ENCODE measurements at places on chromosomes 6 and 20. TPM values are rescaled to one million over a fixed set of nuclear protein-coding genes. Genes with fewer than 3 reads are reported as not detected.

Gene SIRPB1
- total RNA-seq = not detected

Gene PACSIN1
- total RNA-seq = not detected

Gene ISM1
- 0.06 TPM for total RNA-seq

Gene KIAA1755
- total RNA-seq = 10.0 TPM

Gene DUSP15
- 2.5 TPM for total RNA-seq

Gene ESR1
- 3.9 TPM for total RNA-seq

Gene ELOVL4
- total RNA-seq = 2.8 TPM

Gene CDK19
- 7.5 TPM for total RNA-seq

Gene LRRC73
- 0.79 TPM for total RNA-seq

Gene SLC22A7
- total RNA-seq = not detected

Gene MOG
- total RNA-seq = not detected

Gene MEP1A
- total RNA-seq = not detected

Gene TMEM244
- not detected for total RNA-seq

Gene TNF
- total RNA-seq = not detected

Gene RAD21L1
- total RNA-seq = not detected

Gene LSM2
- 17.9 TPM for total RNA-seq

Gene CLPSL1
- not detected for total RNA-seq

Gene VGLL2
- not detected for total RNA-seq

Gene GRM1
- total RNA-seq = 0.13 TPM

Gene LY6G6D
- not detected for total RNA-seq

Gene CD24
- total RNA-seq = 0.26 TPM

Gene AGER
- total RNA-seq = 0.13 TPM

Gene EDN1
- 5.2 TPM for total RNA-seq

Gene BCLAF1
- 130 TPM for total RNA-seq

Gene ZBTB24
- total RNA-seq = 5.4 TPM

Gene GPX6
- total RNA-seq = not detected

Gene DBNDD2
- total RNA-seq = 7.1 TPM

Gene RWDD2A
- 5.0 TPM for total RNA-seq

Gene GPR63
- total RNA-seq = under 0.01 TPM

Gene OR2B6
- not detected for total RNA-seq

Gene PTCRA
- total RNA-seq = not detected

Gene TM9SF4
- 24.3 TPM for total RNA-seq

Gene NOX3
- total RNA-seq = not detected

Gene BPI
- 0.79 TPM for total RNA-seq

Gene NR2E1
- total RNA-seq = not detected

Gene TCP11
- total RNA-seq = 0.13 TPM

Gene TLDC2
- total RNA-seq = 0.19 TPM

Gene SNX9
- 151 TPM for total RNA-seq

Gene CAP2
- 8.1 TPM for total RNA-seq

Gene TRDN
- total RNA-seq = not detected

Gene OSER1
- total RNA-seq = 31.3 TPM

Gene NRSN1
- total RNA-seq = not detected

Gene BEND6
- 14.5 TPM for total RNA-seq

Gene RSPH9
- total RNA-seq = 0.40 TPM

Gene FARS2
- total RNA-seq = 29.9 TPM

Gene SLC32A1
- not detected for total RNA-seq

Gene OTOR
- total RNA-seq = not detected

Gene PROKR2
- not detected for total RNA-seq

Gene BPIFB1
- total RNA-seq = not detected

Gene SLC26A8
- total RNA-seq = 0.26 TPM

Gene PIGU
- total RNA-seq = 6.3 TPM

Measured in aortic smooth muscle cell (primary cell).